ENCODE measurements at places on chromosomes 11 and 22.
A peak's percentile ranks its signal among the peaks of the same experiment; 100 is the strongest.

GRCh38 chr11:118168316-118168715 is 8.1 kb downstream of the SCN2B start:
- DNase-seq: no peak

DNA sequence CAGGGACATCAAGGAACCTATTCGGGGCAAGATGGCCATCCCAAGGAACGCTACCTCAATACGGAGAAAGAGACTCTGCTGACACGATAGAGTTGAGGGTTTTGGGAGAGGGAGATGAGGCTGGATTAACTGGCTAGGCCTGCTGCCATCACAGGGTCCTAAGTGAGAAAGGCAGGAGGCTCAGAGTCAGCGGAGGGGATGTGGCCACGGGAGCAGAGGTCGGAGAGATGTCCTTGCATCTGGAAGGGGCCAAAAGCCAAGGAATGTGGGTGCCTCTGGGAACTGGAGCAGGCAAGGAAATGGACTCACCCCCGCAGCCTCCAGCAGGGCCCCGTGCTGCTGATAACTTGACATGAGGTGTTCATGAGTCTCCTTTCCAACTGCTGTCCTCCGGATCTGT is 31.0 kb upstream of the RFPL3 start:
- DNase-seq: no peak

- no peak for DNase-seq
Observed at GRCh38 chr22:45684752-45685574, 13.3 kb downstream of the ATXN10 start.

- DNase-seq: no peak
Observed at GRCh38 chr11:109914038-109914437, 179.2 kb upstream of the ZC3H12C start.

GRCh38 chr11:120062561-120062930 is 75.4 kb downstream of the TRIM29 start:
- DNase-seq: no peak

GRCh38 chr11:10041748-10042446 is 252.1 kb downstream of the SBF2 start:
- DNase-seq: no peak

DNA sequence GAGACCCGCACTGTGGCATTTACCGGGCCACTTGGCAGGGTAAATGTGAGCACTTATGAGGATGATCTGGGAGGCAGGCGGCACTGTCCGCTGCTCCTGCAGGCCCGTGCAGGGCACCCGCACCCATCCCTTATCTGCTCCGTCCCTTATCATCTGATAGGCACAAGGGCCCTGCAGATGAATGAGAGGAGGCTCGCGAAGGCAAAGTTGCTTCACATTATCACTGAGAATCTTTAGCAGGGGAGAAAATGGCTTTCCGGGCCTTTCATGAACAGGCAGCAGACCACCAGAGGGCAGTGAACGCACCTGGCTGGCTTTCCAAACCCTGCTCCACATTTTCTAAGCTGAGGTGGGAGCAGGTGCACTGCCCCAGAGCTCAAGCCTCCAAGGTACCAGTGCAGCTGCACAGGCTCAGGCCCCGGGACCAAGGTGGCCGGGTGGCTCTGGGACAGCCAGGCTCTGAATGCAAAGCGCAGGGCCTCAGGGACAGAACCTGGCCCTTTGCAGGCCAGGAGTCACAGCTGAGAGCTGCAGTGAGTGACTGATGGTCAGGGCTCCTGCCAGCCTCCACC is 165.6 kb downstream of the SHANK2 start:
- peak; percentile 22 for DNase-seq
